ENCODE measurements at places on chromosomes 11 and 22. TPM values are rescaled to one million over a fixed set of nuclear protein-coding genes. Genes with fewer than 3 reads are reported as not detected.

DNA sequence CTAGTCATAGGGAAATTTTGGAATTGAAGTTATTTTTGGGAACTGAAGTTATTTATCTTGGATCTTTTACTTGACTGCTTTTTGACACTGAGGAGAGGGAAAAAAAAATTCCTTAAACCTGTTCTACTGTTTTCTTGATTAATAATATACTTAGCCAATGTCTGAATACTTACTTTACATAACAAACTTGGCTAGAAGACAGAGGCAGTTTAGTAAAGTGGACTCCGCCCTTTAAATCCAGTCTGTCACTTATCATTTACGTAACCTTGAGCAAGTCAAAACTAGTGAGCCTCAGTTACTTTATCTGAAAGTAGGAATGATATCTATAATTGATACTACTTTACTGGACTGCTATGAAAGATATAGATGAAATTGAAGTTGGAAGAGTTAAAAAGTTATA lies 19.5 kb downstream of the CTSC start:
- H3K4me3 ChIP-seq, result no peak overlapping the region
- DNase-seq, result no peak
- H3K36me3 ChIP-seq, result no peaks in the 10 kb centered on the region

The HBB gene
- 45.8 TPM for total RNA-seq

The FOLH1 gene
- total RNA-seq, result 2.6 TPM

The B4GALNT4 gene
- 1.4 TPM for total RNA-seq
